ENCODE measurements at places on chromosomes 16 and 17.

- DNase-seq = no peak
Observed at GRCh38 chr17:69367298-69367697, 40.4 kb upstream of the ABCA5 start.

DNA sequence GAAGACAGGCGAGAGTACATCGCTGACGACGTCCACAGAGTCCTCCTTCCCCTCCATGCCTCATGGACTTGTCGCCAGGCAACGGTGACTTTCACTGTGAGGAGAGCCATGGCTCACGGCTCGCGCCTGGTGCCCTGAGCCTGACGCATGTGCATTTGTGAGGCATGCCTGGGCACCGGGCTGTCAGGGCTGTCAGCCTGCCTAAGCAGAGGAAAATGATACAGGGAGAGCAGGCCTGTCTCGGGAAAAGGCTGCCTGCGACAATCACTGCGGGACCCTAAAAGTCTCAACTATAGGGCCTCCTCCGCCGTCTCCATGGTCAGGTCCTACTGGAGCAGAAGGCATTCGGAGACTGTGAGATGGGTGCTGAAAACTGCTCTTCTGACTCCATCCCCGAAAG, 135.5 kb upstream of the WSB1 start:
- DNase-seq = no peak

- DNase-seq = no peak
Observed at GRCh38 chr16:30920891-30921290, 2.5 kb upstream of the FBXL19 start.

- DNase-seq = peak; percentile 51
Observed at GRCh38 chr16:87216841-87217275, 100.3 kb downstream of the C16orf95 start.

GRCh38 chr17:80125656-80126448, 21.1 kb downstream of the EIF4A3 start:
- peak; percentile 95 for DNase-seq

GRCh38 chr16:31364421-31364820, 9.4 kb downstream of the ITGAX start:
- no peak for DNase-seq

GRCh38 chr17:74618451-74618850, 5.1 kb downstream of the CD300E start:
- no peak for DNase-seq

GRCh38 chr17:73564843-73565242, 79.4 kb downstream of the SDK2 start:
- DNase-seq = no peak

DNA sequence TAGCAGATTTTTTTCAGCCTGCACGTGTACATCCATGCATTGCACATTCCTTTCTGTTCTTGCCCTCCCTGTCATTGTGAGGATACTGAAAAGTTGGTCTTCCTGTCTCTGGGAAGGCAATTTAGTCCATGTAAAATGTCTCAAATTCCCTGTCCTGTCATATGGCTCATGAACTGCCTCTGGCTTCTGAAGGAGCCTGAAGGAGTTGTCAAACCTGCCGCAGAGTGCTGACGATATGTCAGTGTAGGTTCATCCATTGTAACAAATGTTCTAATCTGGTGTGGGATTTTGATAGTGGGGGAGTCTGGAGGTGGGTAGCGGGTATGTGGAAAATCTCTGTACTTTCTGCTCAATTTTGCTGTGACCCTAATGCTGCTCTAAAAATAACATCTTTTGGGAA, 59.6 kb downstream of the YPEL2 start:
- no peak for DNase-seq

DNA sequence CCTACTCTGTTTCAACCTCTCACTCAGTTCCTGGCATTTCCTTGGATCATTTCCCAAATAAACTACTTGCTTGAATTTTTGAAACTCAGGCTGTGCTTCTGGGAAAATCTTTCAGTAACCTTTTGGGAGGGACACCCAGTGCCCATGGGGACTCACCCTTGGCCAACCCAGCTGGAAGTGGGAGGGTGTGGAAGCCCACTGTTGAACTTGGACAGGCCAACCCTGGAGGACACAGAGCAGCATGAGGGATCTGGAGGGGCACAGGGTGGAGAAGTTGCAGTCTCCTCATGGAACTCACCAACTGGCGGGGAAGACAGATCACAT, 11.2 kb downstream of the RTN4RL1 start:
- DNase-seq = peak; percentile 47

DNA sequence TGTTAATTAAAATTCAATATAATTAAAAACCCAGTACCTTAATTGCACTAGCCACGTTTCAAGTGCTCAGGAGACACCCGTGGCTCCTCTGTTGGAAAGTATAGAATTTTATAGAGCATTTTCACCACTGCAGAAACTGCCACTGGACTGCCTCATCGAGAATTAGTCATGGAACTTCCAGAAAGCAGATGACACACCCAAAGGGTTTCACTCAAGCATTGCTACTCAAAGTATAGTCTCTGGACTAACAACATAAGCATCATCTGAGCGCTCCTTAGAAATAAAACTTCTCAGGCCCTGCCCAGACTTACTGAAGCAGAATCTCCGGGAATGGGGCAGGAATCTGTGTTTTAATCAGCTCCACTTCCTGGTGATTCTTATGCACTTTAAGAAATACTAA, 63.5 kb upstream of the GPR139 start:
- no peak for DNase-seq

DNA sequence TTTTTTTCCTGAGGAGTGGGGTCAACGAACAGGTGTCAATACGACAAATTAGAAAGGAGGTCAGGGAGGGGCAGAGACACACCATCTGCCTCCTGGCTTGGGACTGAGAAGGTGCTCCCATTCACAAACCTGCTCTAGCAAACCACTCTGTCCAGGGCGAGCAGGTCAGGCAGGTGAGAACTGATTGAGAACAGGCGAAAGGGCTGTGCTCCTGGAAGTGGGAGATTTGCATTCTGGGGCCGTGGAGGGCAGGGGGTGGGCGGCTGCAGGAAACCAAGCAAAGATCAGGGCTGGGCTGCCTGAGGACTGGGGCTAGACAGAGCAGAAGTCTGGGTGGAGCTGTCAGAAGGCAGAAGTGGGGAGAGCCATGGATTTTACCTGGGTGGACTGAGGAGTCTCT, 98.9 kb upstream of the NLRP1 start:
- DNase-seq = no peak

GRCh38 chr16:56012482-56012811, 137.3 kb upstream of the CES5A start:
- DNase-seq = no peak

DNA sequence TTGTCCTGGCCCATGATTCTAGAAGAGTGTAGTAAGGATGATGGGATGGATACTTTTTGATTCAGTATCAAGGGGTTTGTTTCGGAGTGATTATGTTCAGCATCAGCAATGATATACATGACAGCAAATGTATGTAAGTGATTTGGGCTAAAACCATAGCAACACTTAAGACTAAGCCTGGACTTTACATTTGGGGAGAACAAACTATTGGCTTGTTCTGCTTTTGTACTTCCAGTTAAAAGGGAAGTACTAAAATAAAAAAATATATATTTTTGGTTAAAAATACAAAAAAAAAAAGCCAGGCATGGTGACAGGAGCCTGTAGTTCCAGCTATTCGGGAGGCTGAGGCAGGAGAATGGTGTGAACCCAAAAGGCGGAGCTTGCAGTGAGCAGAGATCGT, 20.5 kb upstream of the DHX8 start:
- no peak for DNase-seq

GRCh38 chr17:13346592-13346991, 255.1 kb downstream of the HS3ST3A1 start:
- no peak for DNase-seq

DNA sequence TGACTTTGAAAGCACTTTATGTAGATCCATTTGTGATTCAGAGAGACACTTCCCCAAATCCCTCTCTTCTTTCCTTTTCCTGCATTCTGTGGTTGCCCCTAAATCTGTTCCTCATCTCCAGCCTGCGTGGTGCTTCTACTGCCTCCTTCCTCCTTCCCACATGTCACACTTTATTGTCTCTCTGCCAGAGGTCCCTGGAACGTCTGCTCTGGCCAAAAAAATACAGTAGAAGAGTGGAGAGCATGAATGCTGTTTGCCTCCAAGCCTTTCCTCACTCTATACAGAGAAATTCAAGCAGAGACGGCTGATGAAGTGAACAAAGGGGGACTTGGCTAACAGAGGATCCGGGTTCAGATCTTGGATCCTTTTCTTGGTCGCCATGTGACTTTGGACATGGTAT, 22.8 kb upstream of the IRX3 start:
- no peak for DNase-seq

DNA sequence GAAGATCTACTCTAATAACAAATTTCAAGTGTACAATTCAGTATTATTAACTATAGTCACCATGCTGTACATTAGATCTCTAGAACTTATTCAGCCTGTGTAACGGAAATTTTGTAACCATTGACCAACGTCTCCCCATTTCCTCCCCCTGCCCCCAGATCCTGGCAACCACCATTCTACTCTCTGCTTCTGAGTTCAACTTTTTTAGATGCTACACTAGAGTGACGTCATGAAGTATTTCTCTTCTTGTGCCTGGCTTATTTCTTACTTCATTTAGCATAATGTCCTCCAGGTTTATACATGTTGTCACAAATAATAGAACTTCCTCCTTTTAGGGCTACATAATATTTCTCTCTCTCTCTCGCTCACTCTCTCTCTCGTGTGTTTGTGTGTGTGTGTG, 157.5 kb downstream of the ANKFN1 start:
- no peak for DNase-seq

DNA sequence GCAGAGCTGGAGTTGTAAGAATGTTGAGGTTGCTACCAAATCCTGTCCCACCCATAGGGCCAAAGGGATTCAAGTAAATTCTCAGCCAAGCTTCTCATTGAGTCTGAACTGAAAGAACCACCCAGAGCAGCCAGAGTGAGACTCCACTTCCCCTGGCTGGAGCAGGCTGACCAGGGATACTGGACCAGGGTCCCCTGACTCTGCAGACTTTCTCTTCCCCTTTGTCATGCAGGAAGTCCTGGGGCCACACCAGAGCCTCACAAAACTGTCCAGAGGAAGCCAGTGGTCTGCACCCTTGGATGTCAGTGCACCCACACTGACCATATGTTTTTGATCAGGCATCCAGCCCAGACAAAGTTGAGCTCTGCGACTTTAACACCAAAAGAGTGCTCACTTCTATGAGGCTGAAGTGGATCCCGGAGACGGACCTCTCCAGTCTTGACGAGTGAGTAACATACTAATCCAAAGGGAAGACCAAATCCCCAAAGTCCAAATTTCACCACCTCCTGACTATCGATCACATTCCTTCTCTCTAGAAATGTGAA, 4.1 kb downstream of the NXN start:
- DNase-seq = peak; percentile 61

DNA sequence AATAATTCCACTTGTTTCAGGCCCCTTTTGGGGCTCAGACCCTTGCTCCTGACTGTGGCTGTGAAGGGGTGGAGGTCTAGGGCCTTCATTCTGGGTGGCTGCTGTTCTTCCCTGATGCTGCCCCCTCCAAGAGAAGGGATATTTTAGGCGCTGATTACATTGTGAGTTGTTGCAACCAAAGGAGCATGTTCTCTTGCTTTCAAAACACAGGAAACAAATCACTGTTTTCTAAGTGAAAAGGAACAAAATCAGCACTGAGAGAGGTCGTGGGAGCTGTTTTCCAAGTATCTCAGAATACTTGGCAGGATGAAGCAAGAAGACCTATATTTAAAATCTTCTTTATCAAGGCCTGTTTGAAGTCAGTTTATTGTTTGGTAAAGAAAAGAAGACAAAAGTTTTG, 25.3 kb upstream of the SEC14L1 start:
- DNase-seq = no peak

GRCh38 chr17:46003907-46004748, 5.1 kb downstream of the STH start:
- DNase-seq = no peak

DNA sequence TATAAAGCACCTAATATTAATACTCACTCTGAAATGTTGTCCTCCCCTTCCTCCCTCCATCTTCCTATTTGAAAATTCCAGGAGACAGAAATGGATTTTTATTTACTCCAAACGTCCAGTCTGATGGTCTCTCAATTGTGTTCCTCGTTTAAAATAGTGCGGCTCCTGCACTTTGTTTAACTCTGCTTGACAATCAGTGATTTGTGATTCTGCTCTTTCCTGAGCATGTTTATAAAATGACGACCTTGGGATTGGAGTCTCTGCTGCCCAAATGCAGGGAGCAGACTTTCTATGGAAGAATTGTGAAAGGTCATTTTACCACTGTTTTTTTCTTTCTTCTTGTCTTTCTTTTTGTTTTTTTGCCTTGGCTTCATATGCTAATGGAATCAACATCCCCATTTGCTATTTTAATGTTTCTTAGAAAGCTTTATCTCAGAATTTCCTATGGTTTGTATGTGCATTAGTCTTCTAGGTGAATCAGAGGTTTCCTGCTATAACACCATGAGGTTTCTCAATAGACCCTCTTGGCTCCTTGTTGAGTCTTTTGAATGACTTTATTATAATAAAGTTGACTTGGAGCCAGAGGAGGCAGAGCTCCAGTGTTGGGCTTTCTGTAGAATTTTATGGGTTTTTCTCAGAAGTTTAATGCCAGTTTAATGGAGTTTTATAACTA, 376.5 kb downstream of the CDH11 start:
- DNase-seq = no peak

DNA sequence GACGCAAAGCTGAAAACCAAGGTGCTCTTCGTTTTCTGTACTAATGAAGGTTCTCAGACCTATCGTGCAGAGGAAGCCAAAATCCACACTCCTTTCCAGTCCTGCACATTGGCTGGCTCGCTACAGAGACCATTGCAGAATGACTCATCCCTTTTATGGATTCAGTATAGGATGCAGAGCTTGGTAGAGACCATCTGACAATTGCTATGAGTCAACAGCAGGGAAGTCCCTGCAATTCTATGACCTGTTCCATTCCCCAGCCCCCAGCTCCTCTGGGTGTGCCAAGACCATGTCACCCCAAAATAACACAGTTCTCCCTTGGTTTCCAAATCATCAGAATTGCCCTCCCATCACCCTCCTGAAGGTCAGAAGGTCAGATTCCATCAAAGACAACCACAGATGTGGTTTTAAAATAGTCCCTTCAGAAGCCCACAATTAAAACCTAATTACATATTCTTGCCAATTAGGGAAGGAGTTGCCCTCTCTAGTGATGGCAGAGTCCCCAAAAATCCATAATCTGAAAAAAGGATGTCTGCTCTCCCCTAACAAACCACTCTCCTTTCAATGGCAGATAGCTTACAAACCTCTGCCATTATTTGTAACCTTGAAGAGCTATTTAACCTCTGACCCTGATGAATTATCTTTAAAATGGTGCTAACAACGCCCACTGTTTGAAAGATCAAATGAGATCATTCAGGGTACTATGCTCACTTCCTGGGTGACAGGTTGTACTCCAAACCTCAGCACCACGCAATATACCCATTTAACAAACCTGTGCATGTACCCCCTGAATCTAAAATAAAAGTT, 108.2 kb upstream of the RBBP6 start:
- no peak for DNase-seq

DNA sequence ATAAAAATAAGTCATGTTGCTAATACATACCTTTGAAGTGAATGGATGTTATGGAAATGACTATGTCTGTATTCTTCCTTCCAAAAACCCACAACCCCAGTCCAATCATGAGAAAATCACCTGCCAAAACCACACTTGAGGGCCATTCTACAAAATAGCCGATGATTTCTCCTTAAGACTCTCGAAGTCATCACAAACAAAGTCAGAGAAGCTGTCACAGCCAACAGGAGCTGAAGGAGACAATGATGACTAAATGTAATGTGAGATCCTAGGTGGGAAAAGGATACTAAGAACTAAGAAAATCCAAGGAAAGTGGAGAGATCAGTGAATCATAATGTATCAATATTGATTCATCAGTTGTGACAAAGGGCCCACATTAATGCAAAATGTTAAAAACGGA, 432.9 kb upstream of the DYNLRB2 start:
- DNase-seq = no peak
